GM12878 (cell line): ENCODE measurements at places on chromosomes 1 and 21.

- no peak for DNase-seq
Measured at GRCh38 chr1:12206792-12207424, 22.9 kb upstream of the VPS13D start.

DNA sequence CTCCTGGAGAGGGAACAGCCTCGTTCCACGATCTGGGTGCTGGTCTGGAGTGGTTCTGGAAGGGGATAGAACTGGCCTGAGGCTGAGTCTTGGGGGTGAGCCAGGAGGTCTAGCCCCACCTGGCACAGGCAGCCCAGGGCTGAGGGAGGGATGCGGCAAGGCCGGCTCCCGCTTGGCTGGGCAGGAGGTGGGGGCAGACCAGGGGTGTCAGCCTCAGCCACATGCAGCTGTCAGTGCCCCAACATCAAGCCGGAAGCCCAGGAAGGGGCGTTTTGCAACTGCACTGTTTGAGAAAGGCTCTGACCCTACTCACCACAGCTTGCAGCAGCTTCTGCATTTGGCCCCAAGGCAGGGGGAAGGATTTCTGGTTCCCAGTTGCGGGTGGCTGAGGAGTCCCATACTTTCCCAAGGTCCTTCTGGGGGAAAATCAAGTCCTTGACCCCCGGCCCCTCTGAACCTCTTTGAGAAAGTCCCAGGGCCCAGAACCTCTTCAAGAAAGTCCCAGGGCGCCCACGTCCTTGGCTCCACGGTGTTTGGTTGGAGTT, 2.0 kb downstream of the EFHD2 start:
- DNase-seq, result no peak

DNA sequence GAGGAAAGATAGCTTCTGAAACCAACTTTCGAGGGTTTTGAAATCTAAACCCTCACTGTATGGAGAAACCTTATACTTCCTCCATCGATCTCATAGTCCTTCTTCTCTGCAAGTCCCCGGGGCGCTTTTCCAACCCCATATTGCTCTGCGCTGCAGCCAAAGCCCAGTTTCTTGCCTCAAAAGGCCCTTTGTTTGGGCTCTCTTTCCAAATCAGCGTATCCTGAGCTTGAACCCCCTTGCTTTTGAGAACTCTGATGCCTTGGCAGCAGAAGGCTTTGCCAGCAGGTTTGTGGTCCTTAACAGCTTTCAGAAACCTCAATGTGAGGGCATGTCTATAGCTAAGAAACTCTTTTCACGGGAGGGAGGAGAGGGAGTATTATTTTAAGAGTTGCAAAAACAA, 21.6 kb downstream of the PLPP3 start:
- no peak for DNase-seq

DNA sequence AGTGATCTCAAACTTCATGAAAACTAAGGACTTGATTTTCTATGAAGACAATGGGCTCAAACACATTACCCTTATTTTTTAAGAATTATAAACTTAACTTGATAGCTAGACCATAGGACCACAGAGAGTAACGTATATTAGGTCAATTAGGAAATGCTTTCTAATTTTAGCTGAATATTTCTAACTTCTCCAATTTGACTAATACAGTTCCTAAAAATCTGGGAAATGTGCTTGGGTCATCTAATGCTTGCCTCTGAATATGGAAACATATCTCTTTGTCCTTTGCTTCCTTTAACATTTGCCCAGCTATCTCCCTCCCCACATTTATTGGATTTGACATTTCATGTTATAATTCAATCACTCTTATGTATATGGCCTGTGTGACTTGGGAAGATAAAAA, 141.4 kb downstream of the LHX8 start:
- DNase-seq, result no peak

DNA sequence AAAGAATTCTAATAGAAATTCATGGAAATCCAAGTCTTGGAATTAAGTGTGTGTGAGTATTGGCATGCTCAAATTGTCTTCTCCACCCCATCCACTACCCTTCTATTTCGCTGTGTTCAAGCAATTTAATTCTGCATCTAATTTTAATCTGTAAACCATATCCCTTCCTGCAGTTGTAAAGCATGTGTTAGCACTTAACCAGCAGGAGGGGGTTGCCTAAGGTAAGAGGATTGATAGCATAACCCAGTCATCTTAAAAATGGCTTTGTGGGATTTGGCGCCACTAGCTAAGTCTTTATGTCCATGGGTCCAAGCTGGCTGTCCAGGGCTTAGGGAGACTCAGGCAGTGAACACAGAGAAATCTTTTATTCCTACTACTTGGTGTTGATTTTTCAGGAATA, 210.3 kb downstream of the PTPRC start:
- DNase-seq, result no peak

DNA sequence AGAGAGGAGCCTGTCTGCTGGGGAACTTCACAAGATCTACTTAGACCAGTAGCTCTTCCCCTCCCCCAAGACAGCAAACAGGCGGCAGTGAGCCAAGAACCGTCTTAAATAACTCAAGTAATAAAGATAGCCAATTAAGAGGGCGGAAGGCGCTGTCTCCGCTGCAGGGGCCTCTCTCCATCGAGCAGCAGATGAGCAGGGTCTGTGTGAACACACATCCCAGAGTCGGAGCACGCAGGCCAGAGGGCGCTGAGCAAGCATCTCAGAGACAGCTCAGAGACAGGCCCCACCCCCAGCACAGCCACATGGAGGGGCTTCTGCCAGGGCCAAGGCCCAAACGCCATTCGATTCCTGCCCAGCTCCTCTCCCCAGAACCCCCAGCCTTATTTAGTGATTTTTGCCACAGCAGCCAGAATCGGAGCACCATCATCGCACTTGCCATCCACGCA, 11.1 kb downstream of the IFFO2 start:
- no peak for DNase-seq

DNA sequence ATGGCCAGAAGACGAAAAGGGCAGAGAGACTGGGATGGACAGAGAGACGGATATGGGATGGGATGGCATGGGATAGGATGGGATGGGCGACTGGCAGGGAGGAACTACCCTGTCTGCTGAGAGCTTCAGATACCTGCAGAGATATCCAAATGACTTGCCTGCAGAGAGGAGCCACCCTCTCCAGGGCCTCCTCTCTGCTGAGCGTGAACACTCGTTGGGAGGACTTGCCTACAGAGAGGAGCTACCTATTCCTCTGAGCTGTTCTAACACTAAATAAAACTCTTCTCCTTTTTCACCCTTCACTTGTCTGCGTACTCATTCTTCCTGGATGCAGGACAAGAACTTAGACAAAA, 67.1 kb upstream of the LRRN2 start:
- no peak for DNase-seq

- DNase-seq, result no peak
Measured at GRCh38 chr1:224744521-224744920, 128.4 kb downstream of the CNIH3 start.

GRCh38 chr1:101291562-101292380, 55.0 kb downstream of the S1PR1 start:
- no peak for DNase-seq

DNA sequence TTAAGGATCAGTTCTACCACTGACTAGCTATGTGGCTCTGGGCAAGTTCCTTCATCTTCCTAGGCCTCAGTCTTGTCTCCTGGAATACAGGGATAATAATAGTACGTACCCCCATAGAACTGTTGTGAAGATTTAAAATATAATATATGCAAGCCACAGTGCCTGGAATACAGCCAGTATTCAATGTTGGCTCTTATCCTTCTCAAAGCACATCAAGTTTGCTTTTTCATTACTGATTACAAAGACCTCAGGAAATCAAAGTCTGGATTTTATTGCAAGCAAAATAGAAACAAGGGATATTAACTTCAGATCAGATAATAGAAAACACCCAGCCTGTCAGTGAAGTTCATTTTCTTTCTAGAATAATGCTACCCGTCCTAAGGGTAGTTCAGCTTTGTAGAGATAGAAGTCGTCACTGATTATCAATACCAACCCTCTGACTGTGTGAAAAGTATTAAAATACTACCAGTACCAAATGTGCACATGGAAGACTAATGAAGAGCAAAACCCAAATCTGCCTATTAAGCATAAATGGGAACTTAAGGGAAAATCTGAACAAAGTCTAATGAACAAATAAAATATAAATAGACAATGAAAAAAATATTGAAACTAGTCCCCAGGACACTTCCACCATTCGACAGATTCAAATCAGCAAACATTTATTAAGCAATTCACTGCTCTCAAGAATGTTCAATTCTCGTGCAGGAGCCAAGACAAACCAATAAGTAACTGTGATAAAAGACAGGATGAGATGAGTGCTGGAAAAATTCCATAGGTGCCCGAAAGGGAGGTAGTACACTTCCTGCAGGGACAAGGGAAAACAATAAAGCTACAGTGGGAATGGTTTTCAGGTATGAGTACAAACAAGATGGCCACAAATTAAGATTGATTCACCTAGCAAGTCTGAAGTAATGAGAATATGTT, 206.2 kb downstream of the SMYD3 start:
- no peak for DNase-seq

- no peak for DNase-seq
Measured at GRCh38 chr1:110172001-110172400, 21.7 kb downstream of the SLC6A17 start.

GRCh38 chr1:159868766-159869165, 6.3 kb upstream of the VSIG8 start:
- no peak for DNase-seq

DNA sequence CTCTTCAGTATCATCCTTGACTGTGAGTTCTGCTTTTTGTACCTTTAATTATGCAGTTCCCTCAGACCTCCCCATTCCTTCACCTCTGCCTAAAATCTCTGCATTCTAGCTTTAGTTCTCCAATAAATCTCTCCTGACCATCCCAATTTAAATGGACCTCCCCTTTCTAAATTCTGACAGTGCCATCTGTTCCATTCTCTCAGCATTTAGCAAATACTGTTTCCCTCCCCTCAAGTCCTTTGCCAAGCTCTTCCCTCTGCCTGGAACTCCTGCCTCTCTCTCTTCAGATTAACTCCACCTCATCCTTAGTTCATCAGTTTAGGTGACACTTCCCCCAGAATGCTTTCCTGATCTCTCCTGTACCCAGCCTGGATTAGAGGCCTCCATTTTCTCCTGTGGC, 54.0 kb upstream of the JUN start:
- no peak for DNase-seq

GRCh38 chr1:24154215-24154614, 11.3 kb upstream of the IL22RA1 start:
- no peak for DNase-seq
